ENCODE measurements at places on chromosomes 12 and 14.
A peak's percentile ranks its signal among the peaks of the same experiment; 100 is the strongest.

DNA sequence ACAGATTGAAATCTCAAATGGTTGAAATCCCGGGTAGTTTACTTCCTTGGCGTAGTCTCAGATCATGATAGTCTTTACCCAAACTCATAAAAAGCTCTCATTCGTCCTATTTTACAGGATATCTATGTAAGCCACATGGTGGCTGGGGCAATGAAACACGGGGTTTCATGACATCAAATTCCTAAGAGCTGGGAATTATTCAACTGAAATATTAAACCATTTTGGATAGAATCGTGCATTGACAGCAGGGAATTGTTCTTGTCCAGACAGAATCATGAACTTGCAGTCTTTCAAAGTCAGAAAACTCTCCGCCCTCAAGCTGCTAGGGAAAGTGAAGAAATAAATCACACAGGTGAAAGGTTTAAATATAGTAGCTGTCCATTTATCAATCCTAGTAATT is 33.2 kb upstream of the PRKAB1 start:
- DNase-seq = no peak

DNA sequence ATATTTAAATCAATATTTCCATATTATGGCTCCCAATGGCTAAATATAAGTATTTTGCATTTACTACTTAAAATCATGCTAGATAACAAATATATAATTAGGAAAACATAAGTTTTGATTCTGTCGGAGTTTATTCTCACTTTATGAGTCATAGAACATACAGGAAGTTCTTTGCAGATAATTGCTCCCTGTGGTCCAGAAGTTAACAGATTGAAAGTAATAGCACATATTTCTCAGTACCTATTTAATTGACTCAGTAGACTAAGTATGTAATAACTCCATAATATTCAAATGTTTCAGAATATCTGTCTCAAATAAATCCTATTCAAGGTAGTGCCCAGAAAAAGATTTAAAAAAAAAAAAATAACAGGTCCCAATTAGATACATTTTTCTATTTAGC is 806.0 kb upstream of the ATXN7L3B start:
- DNase-seq = no peak

DNA sequence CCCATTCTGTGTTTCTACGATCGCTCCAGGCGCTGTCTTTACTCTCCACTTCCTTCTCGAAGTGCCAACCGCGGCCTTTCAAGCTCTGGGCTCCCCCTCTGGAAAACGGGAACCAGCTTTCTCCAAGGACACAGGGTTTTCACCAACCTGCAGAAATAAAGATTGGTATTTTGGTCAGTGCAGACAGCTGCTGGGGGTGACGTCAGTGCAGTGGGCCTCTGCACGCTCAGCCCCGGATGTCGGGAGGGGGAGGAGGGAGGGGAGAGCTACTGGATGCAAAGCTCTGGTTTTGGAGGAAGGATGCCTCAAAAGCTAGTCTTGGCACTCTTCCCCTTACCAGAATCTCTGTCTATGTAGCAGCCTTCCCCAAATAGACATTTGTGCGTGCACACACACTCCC is 19.9 kb downstream of the HRK start:
- no peak for DNase-seq

GRCh38 chr12:43728698-43729097 is 29.9 kb downstream of the PUS7L start:
- DNase-seq = no peak

DNA sequence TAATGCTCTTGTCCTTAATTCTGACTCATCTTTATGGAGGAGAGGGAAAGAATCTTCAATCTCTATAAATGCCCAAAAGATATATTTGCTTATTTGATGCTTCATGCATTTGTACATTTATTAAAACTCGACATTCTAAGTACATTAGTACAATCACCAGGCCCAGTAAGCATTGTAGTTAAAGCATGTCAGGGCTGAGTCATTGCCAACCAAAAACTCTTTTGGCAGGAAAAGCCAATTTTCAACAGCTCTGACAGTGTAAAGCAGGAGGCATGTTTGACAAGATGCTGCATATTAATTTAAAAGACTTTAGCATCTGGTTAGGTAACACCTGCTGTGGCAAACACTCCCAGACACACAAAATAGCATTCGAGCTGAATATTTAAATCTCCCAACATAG is 290.9 kb downstream of the PPFIA2 start:
- DNase-seq = no peak

DNA sequence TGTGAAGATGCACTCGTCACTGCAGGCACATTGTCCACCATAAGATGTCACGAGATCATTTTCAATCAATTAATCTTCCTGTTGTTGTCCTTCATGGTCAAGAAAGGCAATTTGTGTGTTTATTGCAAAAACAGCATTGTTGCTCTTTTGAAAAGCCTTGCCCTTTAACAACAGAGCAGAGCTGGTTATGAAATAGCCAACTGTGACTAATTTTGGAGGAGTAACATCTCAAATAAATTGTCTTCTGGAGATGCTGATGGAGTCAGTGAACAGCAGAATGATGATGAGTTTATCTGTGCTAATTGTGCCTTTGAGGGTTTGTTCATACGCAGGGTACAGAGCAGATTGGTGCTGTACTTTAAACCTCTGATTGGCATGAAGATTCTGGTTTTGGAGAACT is 88.3 kb upstream of the E2F7 start:
- no peak for DNase-seq

- no peak for DNase-seq
These were observed 15.8 kb upstream of the VPS33A start for GRCh38 chr12:122282061-122282460.

DNA sequence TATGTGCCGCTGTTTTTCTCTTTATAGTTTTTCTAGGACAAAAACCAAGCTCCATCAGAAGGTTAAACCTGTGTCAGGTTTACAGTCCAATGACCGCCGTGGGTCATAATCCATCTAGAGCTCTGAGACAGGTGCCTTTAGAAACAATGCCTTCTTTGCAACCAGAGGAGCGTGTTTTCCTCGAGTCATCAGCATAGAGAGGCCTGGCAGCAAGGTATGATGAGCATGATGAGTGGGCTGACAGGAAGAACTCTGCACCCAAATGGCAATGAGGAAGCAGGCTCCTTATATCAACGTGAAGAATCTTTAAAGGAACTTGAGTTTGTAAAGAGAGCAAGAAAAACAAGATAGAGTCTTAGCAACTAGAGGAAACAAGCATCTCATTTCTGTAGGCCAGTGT is 60.5 kb upstream of the NUDT4 start:
- peak; percentile 72 for DNase-seq

DNA sequence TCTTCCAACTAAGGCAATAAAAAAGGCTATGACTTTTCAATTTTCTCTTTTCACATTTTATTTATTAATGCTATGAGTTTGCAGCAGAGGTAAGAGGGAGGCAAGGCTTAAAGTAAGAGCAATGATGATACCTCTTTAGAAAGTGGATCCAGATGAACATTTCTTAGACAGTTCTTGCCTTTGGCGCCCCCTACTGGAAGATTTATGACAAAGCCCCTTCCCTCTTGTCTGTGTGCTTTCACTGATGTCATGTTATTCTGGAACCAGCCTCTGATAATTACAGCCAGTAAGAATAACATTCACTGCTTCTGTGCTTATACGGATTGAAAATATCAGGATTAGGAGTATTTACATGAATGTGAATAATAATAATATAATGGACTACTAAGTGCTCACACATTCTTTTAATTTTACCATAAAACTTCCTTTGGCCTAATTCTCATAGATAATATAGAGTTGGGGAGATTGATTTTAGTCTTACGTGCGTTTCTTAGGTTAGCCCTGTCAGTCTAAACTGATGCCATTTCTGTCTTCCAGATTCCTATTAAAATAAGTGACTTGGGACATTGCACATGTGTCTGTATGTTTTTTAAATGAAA is 1929.9 kb upstream of the SEL1L start:
- DNase-seq = peak; percentile 69

GRCh38 chr12:2919249-2919648 is 28.6 kb downstream of the TULP3 start:
- no peak for DNase-seq

DNA sequence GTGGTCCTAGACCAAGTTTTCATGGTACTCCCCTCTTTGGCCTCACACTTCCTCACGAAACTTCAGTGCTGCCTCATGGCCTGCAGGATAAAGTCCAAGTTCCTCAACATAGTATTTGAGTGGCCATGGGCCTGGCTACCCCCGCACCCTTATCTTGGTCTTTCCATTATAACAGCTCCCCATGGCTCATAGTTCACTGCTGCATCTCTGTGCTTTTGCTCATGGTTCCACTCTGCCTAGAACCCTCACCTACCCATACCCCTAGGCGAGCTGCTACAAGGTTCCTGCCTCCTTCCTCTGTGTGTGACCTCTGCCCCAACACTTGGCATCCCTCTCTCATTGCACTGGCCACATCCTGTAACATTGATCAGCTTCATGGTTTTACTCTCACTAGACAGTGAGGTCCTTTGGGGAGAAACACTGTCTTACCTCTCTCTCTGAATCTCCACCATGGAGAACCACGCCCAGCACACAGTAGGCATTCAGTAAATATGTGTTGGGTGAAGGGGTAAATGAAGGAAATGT is 158.9 kb downstream of the GPR65 start:
- no peak for DNase-seq

- DNase-seq = peak; percentile 34
These were observed 6.8 kb upstream of the TESPA1 start for GRCh38 chr12:54991161-54991990.

GRCh38 chr12:8917751-8918150 is 3.4 kb downstream of the PHC1 start:
- no peak for DNase-seq

GRCh38 chr14:100767003-100767787 is 40.5 kb downstream of the DLK1 start:
- no peak for DNase-seq

GRCh38 chr12:4108803-4109345 is 164.7 kb upstream of the CCND2 start:
- no peak for DNase-seq

DNA sequence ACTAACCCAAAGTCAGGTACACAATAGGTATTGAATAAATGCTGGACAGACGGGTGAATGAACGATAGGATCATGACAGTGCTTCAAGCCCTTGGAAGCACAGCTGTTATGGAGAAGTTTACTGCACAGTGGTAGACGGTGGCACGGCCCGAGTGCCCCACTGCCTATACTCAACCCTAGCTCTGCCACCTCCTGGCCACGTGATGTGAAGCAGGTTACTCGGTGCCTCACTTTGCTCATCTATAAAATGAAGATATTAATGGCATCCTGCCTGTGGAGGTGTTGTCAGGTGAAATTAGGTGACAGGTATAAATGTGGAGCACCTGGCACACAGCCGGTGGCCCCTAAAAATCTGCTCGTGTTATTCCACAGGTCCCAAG is 5.8 kb downstream of the ASB2 start:
- peak; percentile 17 for DNase-seq

DNA sequence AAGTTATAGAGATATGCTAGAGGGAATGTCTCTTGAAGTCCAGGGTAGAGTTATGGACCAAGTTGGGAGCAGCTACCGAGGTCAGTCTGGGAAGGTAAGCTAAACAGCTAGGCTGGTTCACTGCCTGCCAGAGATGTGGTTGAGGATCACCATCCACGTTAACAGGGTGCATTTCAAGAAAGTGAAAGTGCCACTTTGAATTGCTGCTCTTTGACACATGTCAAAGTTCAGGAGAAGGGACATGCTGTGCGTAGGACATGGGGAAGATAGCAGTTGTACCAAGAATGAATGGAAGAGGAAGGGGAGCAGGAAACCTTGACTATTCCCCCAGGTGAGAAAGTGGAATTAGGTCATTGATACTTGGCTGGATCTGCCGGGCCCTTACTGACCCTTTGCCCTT is 49.5 kb downstream of the MAX start:
- DNase-seq = no peak

GRCh38 chr12:62767496-62767895 is 167.5 kb downstream of the PPM1H start:
- DNase-seq = no peak

DNA sequence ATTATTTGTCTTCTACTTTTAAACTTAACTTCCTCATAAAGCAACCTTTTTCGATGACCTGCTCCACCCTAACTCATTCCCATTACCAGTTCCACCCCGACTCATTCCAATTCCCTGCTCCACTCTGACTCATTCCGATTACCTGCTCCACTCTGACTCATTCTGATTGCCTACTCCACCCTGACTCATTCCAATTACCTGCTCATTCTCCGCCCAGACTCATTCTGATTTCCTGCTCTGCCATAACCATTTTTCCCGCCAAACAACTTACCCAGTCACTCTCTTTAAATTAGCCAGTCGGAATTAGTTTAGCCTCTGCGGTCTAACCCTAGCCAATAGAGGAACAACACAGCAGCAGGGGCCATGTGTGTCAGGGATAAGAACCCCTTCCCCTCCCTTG is 249.1 kb downstream of the DPY19L2 start:
- DNase-seq = no peak

DNA sequence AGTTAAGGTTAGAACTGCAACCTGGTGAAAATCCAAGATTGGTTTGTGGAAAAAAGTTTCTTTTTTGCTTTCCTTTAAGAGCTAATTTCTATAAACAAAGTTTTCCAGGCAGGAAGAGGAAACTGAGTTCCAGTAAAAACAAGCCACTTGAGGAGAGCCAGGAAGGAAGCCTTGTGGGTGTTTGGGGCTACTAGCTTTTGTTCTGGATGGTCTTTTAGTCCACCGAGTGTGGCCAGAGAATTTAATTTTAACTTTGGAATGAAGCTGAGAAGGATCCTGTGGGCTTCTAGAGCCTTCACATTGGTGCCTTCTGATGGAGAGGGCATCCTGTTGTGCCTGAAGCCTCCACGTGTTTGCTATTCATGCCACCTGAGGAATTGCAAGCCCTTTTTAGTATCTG is 327.9 kb downstream of the C12orf75 start:
- no peak for DNase-seq

GRCh38 chr12:114894076-114894475 is 210.1 kb upstream of the TBX3 start:
- no peak for DNase-seq

DNA sequence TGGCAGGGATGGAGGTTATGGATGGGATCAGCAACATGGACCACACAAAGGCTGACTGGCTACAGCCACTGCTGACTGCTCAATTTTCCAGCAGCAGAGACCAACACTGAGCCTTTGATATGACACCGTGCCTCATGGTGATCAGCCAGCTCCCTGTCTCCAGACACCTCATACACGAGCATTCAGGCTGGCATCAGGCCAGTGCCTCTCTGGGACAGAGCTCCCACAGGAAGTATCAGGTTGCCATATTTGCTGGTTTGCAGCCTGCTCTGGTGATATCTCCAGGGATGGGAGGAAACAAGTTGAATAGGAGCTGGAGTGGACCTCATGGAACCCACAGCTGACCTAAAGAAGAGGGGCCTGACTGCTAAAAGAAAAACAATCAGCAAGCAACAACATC is 471.2 kb upstream of the ATXN7L3B start:
- DNase-seq = no peak

DNA sequence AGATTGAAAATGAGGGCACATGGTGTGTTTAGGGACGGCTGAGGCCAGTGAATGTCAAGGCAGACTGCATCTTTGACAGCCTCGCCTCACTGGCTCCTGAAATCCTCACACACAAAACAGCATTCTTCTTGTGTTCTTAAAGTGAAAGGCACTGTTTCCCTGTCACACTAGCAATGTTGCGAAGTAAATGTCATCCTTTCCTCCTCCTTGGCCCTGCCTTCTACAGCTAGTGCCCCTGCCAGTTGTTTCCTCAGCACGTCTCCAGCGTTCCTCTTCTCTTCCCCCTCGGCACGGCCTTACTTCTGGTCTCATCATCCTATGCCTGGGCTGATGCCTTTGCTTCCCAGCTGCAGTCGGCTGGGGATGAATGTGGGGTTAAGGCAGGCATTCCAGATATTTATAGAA is 129.4 kb upstream of the DNM1L start:
- no peak for DNase-seq
